ENCODE measurements at places on chromosomes 12 and 14. TPM values are rescaled to one million over a fixed set of nuclear protein-coding genes. Genes with fewer than 3 reads are reported as not detected.

The GLT1D1 gene
- total RNA-seq, result under 0.01 TPM

The PIWIL1 gene
- not detected for total RNA-seq

The PLEKHD1 gene
- total RNA-seq, result under 0.01 TPM

The PMCH gene
- total RNA-seq, result not detected

The RASSF9 gene
- total RNA-seq, result 0.77 TPM

The RAB2B gene
- 31.7 TPM for total RNA-seq

The STAC3 gene
- total RNA-seq, result 0.26 TPM

The SAV1 gene
- 46.9 TPM for total RNA-seq
